ENCODE measurements at places on chromosomes 1 and 21.

DNA sequence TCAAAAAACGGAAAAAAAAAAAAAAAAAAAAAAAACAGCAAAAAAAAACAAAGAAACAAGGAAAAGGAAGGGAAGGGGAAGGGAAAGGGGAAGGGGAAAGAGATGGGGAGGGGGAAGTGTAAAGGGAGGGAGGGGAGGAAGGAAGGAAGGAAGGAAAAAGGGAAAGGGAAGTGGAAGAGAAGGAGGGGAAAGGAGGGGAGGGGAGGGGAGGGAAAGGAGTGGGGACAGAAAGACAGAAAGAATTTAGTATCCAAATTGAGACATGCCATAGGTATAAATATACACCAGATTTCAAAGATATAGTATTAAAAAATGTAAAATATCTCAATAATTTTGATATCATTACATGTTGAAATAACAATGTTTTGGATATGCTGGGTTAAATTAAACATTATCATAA, 25.8 kb downstream of the ARID4B start:
- no peak for DNase-seq

GRCh38 chr1:212688341-212689047, 11.1 kb downstream of the BATF3 start:
- no peak for DNase-seq

DNA sequence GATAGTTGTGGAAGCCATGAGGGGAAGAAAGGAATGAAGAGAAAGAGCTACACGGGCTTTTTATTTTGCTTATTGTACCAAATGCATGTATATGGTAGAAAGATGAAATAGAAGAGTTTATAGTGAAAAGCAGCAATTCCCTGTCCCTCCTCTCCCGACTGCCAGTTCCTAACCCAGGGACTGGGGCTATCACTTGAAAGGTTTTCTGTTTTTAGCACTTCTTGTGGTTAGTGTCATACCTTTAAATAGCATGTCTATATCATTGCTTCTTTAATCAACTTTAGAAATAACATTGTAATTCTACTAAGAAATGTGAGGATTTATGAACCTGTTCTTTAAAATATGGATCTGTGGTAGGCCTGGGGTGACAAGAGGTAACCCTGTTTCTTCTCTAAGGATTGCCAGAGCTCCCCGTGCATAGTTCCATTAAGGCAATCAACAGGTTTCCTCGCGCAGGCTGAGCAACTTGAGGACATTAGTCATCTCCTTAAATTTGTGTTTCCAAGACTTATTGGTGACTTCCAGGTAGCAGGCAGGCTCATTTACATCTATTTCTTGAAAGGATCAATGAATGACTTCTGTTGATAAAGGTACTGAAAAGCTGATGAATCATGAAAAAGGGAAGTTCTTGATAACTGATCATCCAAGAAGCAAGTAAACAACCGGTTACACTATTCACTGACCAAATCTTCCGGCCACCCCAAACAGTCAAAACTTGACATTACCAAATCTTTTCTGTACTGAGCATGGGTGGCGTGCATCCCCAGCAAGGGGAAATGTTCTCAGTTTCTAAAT, 37.8 kb upstream of the S1PR1 start:
- no peak for DNase-seq

DNA sequence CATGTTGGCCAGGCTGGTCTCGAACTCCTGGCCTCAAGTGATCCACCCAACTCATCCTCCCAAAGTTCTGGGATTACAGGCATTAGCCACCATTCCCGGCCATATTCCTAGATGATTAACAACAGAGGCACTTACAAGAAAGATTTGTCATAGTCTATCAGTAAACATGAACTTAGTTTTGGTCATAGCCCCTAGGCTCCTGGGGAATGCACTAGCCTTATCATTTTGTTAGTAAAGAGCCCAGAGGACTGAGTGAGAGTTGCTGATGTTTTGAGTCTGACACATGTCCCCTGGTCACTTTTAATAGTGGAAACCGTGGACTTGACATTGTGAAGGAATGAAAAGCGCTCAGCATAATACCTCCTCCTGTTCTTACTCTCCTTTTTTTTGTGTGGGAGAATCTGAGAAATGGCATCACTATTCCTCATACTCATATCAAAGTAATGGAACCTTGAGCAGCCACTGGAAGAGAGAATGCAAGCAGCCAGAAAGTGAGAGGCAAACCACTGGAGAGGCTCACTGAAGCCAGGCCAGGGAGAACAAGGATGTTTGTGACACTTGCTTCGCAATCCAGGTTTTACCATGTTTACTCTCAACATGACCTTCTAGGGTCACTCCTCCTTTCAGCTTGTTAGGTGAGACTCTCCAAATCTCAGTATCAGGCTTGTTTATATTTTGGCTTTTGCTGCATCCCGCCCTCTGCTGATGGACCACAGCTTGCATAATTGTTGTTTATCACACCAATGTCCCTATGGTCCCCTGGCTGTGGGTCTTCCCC, 14.8 kb downstream of the ATP1B1 start:
- no peak for DNase-seq
